Prostate gland (tissue), 2 donors: ENCODE measurements at places on chromosomes 6 and 20. TPM values are rescaled to one million over a fixed set of nuclear protein-coding genes. Genes with fewer than 3 reads are reported as not detected.

Gene GSTA2
- total RNA-seq = 72.0 TPM

Gene FOXA2
- 0.34 TPM for total RNA-seq

Gene PKHD1
- total RNA-seq = 0.46 TPM

Gene SDC4
- 266 TPM for total RNA-seq

Gene C6orf15
- not detected for total RNA-seq

Gene OXT
- total RNA-seq = 9.8 TPM

Gene SCUBE3
- total RNA-seq = 2.0 TPM

Gene SLC35B2
- total RNA-seq = 59.9 TPM

Gene LPIN3
- total RNA-seq = 16.2 TPM
